Stimulated activated CD4-positive, alpha-beta T cell treated with anti-CD3 and anti-CD28 coated beads, Interleukin-4, amount 100 ng/mL, for 48 hours (primary cell): ENCODE measurements at places on chromosomes 13 and 19.

DNA sequence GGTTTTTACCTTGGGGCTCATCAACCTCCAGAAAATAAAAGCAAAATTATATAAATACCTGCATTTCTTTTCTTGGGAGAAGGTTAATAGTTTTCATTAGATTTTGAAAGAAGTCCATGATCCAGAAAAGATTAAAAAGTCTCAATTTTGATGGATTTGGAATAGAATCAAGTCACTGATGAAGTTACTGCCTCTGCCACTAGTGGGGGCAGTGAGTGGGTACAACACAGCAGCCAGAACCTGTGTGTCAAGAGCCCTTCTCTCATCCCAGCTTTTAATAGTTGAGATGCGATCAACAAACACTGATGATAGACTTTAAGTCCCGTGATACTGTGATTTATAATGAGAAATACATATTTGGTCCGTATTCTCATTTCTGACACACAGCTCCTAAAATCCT, 686.7 kb downstream of the DIAPH3 start:
- DNase-seq, result no peak

- DNase-seq, result no peak
These were observed 20.4 kb downstream of the RNF17 start for GRCh38 chr13:24784319-24784718.

- DNase-seq, result peak; percentile 35
These were observed 33.7 kb downstream of the VSTM1 start for GRCh38 chr19:54029930-54030490.

DNA sequence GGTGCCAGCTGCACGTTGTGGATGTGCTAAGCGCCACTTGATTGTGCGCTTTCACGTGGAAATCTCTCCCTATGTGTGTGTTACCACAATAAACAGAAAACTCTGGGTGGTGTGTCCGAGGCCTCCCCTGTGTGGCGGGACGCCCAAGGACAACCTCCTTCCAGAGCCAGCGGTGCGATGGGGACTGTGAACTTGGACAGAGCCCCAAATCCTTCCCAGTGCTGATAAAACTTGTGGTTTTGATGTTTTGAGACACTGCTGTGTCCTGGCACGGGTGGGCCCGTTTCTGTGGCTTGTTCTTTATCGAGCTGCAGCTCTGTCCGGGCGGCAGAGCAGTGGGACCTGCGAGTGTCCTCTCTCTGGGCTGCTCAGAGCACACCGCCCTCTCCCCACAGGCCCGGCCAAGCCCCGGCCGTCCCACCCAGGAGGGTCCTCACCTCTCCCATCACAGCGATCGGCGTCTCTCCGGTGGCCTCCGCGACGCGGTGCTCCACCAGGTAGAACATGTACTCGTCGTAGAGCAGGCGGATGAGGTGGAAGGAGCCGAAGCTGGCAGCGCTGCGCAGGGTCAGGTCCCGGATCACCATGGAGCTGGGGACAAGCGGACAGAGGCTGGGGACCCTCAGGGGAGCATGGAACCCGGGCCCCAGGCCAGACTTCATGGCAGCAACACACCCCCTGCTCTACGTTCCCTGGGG, 18.8 kb upstream of the RANBP3 start:
- DNase-seq, result no peak

DNA sequence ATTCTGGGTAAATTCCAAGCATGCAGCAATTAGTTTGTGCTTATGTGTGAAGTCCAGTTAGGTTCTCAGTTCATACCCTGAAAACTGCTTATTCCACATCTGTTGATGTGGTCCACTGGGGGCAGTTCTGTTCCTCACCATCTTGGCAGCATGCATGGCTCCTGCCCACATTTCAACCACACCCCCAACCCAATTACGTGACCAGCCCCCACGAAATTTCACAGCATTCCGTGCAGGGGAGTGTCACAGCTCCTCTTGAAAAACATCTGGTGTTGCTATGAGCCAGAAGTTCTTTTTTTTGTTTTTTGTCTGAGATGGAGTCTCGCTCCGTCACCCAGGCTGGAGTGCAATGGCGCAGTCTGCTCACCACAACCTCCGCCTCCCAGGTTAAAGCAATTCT, 9.1 kb upstream of the ERVK3-1 start:
- DNase-seq, result no peak

- no peak for DNase-seq
These were observed 243.7 kb downstream of the FOXO1 start for GRCh38 chr13:40422588-40423235.

DNA sequence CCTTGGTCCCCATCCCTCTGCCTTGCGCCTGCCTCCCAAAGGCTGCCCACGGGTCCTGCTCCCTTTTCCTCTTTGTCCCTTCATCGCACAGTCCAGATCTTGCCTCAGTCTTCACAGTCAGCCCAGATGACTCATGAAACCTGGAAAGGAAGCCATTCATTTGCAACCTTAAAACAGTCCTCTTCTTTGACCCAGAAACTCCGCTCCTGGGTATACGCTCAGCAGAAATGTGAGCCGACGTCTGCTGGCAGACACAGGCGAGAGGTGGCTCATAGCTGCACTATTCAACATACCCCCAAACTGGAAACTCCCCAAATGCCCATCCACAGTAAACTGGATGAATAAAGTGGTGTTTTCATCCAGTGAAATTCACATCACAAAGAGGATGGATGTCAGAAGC, 13.6 kb upstream of the PEPD start:
- no peak for DNase-seq

GRCh38 chr19:56148096-56148495, 7.0 kb downstream of the ZNF444 start:
- DNase-seq, result no peak

DNA sequence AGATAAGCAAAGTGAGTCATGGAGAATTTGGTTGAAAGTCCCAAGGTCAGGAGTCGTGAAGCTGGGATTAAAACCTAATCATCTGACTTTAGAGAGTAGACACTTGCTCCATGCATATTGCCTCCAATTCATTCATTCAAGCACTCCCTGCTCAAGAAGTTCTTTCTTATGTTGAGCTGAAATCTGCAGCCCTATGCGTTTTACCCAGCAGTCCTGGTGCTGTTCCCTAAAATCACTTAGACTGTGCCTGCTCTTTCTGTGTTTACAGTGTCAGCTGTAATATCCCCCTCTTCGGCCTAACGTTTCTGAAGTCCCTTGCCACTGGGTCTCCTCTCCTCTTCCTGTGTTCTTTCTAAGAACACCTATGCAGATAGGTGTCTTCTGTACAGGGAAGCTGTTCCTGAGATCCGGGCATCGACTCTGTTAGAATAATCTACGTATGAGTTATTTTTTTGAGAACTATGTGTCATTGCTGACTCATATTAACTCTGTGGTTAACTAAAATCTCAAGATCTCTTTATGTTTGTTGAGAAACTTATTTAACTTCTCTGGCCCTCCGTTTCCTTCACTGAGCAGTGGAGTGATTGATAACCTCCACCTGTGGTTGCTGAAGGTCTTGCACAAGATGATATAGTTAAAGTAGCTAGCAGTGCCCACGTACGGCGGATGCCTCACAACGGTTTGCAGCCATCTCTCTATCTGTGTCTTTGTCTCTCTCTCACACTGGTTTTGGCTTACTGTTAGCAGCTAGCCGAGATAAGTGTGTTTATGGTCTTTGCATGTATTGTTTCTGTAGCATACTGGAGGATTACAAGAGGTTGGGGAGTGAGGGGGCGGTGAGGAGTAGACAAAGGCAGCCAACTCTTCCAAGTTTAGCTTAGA, 4.7 kb downstream of the ALOX5AP start:
- no peak for DNase-seq

- no peak for DNase-seq
These were observed 11.2 kb upstream of the ERVV-1 start for GRCh38 chr19:53002479-53002878.

- DNase-seq, result no peak
These were observed 3.8 kb upstream of the IFNL4 start for GRCh38 chr19:39252458-39252857.

DNA sequence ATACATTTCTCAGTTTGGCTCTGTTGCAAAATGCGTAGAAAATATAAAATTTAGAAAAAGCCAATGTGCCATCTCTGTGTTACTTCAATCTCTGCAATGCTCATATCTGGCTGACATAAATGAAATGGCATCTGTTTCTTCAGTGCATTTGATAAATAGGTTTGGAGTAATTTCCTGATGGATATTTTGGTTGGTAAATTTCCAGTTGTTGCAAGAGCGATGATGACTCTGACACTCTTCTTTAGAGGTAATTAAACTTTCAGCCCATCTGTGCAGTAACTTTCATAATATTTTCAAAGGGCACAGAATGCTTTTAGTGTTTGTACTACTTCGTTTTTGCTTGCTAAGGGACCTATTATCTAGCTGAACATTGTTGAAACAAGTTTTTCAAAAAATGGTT, 1286.4 kb downstream of the PCDH9 start:
- no peak for DNase-seq

DNA sequence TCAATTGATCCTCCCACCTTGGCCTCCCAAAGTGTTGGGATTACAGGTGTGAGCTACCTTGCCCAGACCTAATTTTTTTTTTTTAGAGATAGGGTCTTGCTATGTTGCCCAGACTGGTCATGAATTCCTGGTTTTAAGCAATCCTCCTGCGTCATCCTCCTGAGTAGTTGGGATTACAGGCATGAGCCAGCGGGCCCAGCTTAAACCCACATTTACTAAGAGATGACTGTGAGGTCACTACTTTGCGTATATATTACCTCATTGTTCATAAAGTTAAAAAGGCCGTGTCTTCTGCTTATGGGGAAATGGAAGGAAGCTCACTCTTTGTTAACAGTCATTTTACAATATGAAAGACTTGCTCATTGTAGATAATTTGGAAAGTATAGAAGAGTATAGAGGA, 39.6 kb upstream of the C1QTNF9 start:
- DNase-seq, result no peak

DNA sequence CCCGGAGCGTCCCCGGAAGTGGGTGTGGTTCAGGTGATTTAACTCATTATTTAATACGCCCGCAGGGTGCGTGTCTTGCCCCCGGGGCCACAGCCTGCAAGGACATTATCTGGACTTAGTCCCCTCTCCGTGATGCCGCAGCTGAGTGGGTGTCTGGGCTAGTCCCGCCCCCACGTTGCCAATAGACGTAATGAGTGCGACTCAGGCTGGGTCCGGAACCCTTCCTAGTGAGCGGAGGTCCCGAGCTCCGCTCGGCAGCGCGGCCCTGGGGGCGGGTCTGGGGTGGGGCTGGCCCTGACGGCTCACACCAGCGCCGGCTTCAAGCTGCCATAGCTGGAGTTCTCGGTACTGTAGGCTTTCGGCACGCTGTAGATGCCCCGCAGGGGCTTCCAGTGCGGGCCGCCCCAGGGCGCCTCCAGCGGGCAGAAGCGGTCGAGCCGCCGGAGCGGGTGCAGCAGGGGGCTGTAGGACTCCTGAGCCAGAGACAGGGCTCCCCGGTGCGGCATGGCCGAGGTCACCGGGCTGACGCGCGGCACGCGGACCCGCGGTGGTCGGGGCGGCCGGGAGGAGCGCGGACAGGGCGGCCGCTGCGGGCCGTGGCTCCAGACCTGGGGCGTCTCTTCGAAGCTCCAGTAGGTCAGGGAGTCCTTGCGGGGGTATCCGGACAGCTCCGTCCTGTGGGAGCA, 918 bp upstream of the LHB start:
- DNase-seq, result peak; percentile 37

DNA sequence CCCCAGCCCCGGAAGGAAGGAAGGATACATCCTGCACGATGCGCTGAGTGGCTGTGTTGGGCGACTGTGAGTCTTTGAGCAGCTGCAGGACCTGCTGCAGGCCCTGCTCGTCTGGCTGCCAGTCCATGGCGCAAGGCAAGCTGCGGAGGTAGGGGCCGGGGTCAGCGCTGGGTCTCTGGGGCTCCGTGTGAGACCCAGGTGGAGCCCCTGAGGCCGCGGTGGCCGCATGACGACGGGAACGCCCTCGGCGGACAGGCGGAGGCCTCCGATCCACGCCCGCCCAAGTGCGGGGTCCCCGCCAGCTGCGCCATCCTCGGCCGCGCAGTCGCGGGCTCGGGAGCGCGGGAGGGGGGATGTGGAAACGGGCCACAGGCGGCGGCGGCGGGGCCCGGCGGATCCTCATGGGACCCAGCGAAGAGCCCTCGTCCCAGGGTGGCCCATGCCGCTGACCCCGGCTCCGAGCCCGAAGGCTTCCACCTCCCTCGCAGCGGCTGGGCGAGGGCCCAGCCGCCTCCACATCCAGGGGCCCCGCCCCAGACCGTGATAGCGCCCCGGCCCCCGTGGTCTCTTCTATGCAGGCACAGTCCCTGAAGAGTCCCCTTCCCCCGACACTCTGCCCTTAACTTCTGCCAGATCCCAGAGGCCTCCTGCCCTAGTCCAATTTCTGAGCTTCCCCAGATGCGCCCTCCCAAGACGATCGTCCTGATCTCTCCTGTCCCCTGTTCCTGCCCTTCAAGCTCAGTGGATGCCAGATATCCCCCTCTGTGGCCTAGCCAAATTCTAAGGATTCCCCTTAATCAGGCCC, 2.7 kb downstream of the TNPO2 start:
- DNase-seq, result no peak

- DNase-seq, result no peak
These were observed 642.3 kb downstream of the TBC1D4 start for GRCh38 chr13:74839656-74840055.

DNA sequence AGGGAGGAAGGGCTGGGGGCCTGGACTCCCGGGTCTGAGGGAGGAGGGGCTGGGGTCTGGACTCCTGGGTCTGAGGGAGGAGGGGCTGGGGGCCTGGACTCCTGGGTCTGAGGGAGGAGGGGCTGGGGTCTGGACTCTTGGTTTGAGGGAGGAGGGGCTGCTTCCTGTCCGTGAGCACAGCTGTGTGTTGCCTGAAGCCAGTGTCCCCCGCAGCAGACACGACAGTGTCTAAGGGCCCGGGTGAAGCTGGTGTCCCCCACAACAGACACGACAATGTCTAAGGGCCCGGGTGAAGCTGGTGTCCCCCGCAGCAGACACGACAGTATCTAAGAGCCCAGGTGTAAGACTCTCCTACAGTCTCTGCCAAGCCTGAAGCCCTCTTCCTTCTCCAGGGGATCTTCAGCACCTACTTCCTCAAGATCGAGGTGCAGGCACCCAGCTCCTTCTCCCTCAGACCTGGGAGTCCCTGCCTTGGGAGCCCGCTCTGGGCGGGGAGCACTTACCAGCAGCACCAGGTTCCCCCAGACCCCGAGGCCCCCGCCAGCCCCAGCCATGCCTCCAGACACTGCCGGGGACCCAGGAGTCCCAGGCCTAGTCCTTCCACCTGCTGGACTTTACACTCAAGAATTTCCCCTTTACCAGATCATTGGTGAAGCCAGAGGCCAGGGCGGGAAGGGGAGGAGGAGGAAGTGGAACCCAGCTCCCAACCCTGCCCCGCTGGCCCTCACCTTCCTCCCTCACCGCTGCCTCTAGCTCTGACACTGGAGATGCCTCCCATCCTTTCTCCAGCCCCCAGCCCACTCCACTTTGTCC, at the start of gene PTPRH:
TSS of gene PTPRH (minus strand) at position 622 of the 813 bp plus-strand sequence. CDS start at position 554, 68 bp downstream.
- no peak for DNase-seq

GRCh38 chr19:45485305-45486077, 11.4 kb downstream of the RTN2 start:
- DNase-seq, result peak; percentile 99
